ENCODE measurements at places on chromosomes 4 and X. TPM values are rescaled to one million over a fixed set of nuclear protein-coding genes. Genes with fewer than 3 reads are reported as not detected.

The GAGE12E gene
- not detected for polyA plus RNA-seq

The F9 gene
- polyA plus RNA-seq = not detected

The AMBN gene
- polyA plus RNA-seq = not detected

The FAM236A gene
- not detected for polyA plus RNA-seq

The SLITRK2 gene
- not detected for polyA plus RNA-seq

The NOX1 gene
- polyA plus RNA-seq = not detected

The IL21 gene
- not detected for polyA plus RNA-seq

The SYTL5 gene
- 0.84 TPM for polyA plus RNA-seq

The CXCL3 gene
- 0.34 TPM for polyA plus RNA-seq

The RAB40A gene
- 0.58 TPM for polyA plus RNA-seq

The RPL10 gene
- polyA plus RNA-seq = 7,172 TPM

The SPRY1 gene
- 12.4 TPM for polyA plus RNA-seq

The TEX13D gene
- polyA plus RNA-seq = not detected

The LEF1 gene
- 0.36 TPM for polyA plus RNA-seq

The CCNA2 gene
- polyA plus RNA-seq = 23.0 TPM

The NSUN7 gene
- polyA plus RNA-seq = 0.28 TPM

The ARHGAP10 gene
- 12.0 TPM for polyA plus RNA-seq

The MAGEE2 gene
- polyA plus RNA-seq = not detected

The TMPRSS11B gene
- polyA plus RNA-seq = not detected

The BEX1 gene
- polyA plus RNA-seq = 170 TPM

The ARHGEF9 gene
- polyA plus RNA-seq = 6.4 TPM

The STOX2 gene
- 0.49 TPM for polyA plus RNA-seq

The STK26 gene
- polyA plus RNA-seq = 3.5 TPM

The UCP1 gene
- polyA plus RNA-seq = not detected

The CT45A5 gene
- not detected for polyA plus RNA-seq

The AFF2 gene
- not detected for polyA plus RNA-seq

The CYSLTR1 gene
- polyA plus RNA-seq = not detected

The NEUROG2 gene
- not detected for polyA plus RNA-seq

The ANAPC10 gene
- polyA plus RNA-seq = 19.1 TPM

The EGF gene
- polyA plus RNA-seq = 2.4 TPM

The FSTL5 gene
- 0.10 TPM for polyA plus RNA-seq

The RAI2 gene
- 0.03 TPM for polyA plus RNA-seq

The ERCC6L gene
- 1.5 TPM for polyA plus RNA-seq

The SMR3B gene
- not detected for polyA plus RNA-seq

The MAGEB1 gene
- polyA plus RNA-seq = not detected

The JAKMIP1 gene
- polyA plus RNA-seq = 0.54 TPM

The SULT1B1 gene
- polyA plus RNA-seq = 22.4 TPM

The ANOS1 gene
- polyA plus RNA-seq = under 0.01 TPM

The SPINK2 gene
- polyA plus RNA-seq = not detected

The PDCL2 gene
- not detected for polyA plus RNA-seq

The CYLC1 gene
- polyA plus RNA-seq = not detected

The AVPR2 gene
- not detected for polyA plus RNA-seq

The SYN1 gene
- 0.02 TPM for polyA plus RNA-seq

The SSX3 gene
- polyA plus RNA-seq = 0.21 TPM
